WTC11 (cell line): ENCODE measurements at places on chromosomes 12 and 14. TPM values are rescaled to one million over a fixed set of nuclear protein-coding genes. Genes with fewer than 3 reads are reported as not detected.

Gene WNK1
- 118 to 126 TPM (median 123 TPM) in 3 replicates for total RNA-seq

- H3K27me3 ChIP-seq: no peaks in the 10 kb centered on the region; the same call in none of the 2 replicates
- no peak overlapping the region for H3K27ac ChIP-seq
- H3K4me3 ChIP-seq: no peak overlapping the region
- peaks cover 32% of the 10 kb centered on the region for H3K36me3 ChIP-seq
- no peak for DNase-seq
These were observed 31.4 kb upstream of the RTRAF start for GRCh38 chr14:51957950-51958349.

- peaks cover 5% of the 10 kb centered on the region for H3K36me3 ChIP-seq
- no peaks in the 10 kb centered on the region for H3K27me3 ChIP-seq
- DNase-seq: no peak
- H3K27ac ChIP-seq: peak overlapping the region; percentile 85
These were observed 22.2 kb downstream of the DUSP16 start for GRCh38 chr12:12540261-12541013.

Gene PLEKHG7
- not detected in 3 replicates for total RNA-seq

- H3K27me3 ChIP-seq: no peaks in the 10 kb centered on the region
- H3K27ac ChIP-seq: no peak overlapping the region; the same call in 1 of the 2 replicates
- H3K36me3 ChIP-seq: no peaks in the 10 kb centered on the region
- DNase-seq: peak; percentile 48
These were observed 68.2 kb upstream of the ETV6 start for GRCh38 chr12:11581179-11581755.

DNA sequence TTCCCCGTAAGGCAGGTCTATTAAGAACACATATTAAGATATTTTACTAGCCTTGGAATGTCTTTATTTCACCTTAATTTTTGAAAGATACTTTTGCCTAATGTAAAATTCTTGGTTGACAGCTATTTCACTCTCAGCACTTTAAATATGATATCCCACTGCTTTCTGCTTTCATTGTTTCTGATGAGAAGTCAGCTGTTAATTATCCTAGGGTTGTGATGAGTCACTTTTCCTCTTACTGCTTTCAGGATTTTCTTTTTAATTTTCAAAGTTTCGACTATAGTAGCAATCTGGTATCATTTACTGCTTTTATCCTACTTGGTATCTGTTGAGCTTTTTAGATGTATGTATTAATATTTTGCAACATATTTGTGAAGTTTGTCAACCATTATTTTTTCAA, 578.9 kb upstream of the ATP2B1 start:
- H3K36me3 ChIP-seq: peaks cover 37% of the 10 kb centered on the region
- H3K4me1 ChIP-seq: peaks cover 24% of the 10 kb centered on the region
- H3K27me3 ChIP-seq: no peaks in the 10 kb centered on the region
- no peak overlapping the region for H3K27ac ChIP-seq
- no peak for DNase-seq

DNA sequence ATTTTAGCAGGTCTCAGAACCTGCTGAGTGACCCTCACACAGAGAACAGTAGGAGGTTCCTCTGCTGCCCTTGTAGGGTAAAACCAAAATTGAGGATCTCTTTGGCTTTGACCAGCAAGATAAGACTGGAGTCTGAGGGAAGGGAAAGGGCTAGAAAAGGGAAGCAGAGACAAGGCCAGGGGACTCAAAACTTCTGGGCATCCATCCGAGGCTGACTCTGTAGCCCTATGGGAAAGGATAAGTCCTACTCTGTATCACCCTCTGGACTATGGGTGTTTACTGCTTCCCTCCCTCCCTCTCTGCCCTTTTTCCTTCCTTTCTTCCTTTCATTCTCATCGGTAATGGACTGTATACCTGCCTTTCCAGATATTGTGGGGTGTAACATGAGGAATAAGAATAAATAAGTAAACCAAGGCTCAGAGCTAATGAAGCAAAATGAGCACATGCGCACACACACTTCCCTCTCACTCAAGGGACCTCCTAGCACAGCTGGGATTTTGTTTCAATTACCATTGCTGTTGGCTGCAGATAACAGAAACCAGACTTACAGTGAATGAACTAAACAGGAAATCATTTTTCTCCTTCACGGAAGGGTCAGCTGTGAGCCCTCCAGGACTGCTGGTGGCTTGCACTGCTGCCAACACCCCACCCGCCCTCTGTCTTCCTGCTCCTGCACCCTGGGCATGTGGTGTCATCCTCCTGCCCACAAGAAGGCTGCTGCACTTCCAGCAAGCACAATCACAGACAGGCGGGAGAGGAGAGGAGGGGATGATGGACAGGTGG, 404.4 kb upstream of the CCDC196 start:
- no peaks in the 10 kb centered on the region for H3K36me3 ChIP-seq
- H3K4me3 ChIP-seq: no peak overlapping the region
- H3K4me1 ChIP-seq: no peaks in the 10 kb centered on the region

DNA sequence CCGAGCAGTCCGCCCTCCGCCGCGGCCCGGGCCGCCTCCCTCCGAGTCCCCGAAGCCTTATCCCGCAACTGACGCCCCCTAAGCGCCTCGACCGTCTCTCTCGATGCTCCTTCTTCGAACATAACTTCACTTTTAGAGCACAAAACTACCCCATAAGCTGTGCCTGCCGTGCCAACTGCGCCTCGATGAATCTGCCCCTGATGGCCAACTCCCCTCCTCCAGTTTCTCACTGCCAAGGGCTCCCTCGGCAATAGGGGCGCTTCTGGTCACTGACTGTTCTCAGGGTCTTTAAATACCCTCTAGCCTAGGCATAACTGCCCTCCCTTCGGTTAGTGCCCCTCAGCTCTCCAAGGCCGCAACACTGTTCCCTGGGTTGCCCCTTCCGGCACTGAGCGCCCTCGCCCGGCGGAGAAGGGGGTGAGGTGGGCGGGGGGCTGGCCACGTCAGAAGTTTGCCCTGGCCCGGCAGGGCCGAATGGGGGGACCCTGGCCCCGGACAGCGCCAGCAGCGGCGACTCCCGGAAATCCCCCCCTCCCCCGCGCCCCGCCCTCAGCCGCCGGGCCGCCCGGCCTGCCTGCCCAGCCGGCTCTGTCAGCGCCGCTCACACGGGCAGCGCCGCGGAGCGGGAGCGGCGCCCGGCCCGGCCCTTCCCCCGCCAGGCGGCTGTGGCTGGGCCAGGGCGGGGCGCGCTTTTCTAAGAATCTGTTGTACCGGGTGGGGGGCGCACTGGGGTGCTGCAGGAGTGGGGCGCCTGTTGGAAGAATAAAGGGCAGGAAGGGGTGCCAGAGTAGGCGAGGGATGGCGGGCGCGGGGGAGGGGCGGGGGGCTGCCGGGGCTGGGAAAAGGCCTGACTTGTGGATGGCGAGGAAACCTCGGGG, 10.6 kb downstream of the RARG start:
- peaks cover 7% of the 10 kb centered on the region; the same call in 1 of the 2 replicates for H3K27me3 ChIP-seq
- no peaks in the 10 kb centered on the region for H3K36me3 ChIP-seq

GRCh38 chr14:32193532-32193931, 8.3 kb upstream of the RNU6-7 start:
- H3K4me3 ChIP-seq: no peak overlapping the region
- H3K27ac ChIP-seq: no peak overlapping the region
- no peaks in the 10 kb centered on the region for H3K4me1 ChIP-seq
- no peak for DNase-seq
- H3K27me3 ChIP-seq: no peaks in the 10 kb centered on the region
- no peaks in the 10 kb centered on the region for H3K36me3 ChIP-seq

Gene GRIN2B
- total RNA-seq: 1.3 to 1.6 TPM (median 1.4 TPM) in 3 replicates

DNA sequence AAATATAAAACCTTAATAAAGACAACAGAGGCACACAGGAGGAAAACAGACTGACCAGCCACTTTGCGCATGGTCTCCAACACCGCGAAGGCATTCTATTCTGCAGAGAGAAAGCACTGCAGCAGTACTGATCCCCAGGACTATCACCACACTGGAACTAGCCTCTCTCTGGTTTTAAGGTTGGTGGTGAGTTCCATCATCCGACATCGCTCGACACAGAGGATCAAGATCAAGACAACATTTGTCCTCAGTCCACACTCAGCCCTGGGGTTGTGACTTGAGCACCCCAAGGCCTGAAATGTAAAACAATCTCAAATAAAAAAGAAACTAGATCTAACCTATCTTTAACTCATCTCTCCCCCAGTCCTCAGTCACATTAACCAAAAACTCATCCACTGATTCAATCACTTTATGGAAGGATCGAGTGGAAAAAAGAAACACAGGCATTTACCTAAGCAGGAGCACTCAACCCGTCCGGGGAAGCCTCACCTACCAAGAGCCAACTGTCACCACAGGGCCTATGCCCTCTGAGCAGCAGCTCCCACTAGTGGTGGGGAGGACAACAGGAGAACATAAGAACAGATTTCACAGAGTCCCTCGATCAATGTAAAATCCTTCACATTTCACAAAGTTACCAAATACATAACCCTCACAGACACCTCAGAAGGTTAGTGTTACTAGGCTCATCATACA, 17.7 kb downstream of the STXBP6 start:
- H3K36me3 ChIP-seq: no peaks in the 10 kb centered on the region
- H3K4me3 ChIP-seq: no peak overlapping the region
- no peak overlapping the region for H3K27ac ChIP-seq
- H3K27me3 ChIP-seq: no peaks in the 10 kb centered on the region
- H3K4me1 ChIP-seq: peaks cover 3% of the 10 kb centered on the region
- peak; percentile 47 for DNase-seq

DNA sequence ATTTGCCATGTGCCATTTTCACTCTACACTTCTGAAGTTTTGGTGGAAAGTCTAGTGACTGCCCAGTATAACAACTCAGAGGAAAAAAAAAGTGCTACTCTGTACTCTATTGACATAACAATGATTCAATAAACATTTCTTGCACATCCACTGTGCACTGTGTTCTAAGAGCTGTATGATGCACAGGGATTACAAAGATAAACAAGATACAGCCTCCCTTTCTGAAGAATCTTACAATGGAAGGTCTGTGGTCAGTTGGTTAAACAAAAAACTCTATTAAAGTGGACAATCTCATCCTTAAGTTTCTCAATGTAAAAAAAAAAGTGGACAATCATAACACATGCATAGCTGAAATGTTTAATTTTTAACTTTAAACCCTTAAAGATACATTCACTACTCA, 105.7 kb upstream of the RASSF8 start:
- no peaks in the 10 kb centered on the region for H3K27me3 ChIP-seq
- no peak overlapping the region for H3K27ac ChIP-seq
- no peak overlapping the region for H3K4me3 ChIP-seq
- DNase-seq: no peak
- no peaks in the 10 kb centered on the region for H3K4me1 ChIP-seq

DNA sequence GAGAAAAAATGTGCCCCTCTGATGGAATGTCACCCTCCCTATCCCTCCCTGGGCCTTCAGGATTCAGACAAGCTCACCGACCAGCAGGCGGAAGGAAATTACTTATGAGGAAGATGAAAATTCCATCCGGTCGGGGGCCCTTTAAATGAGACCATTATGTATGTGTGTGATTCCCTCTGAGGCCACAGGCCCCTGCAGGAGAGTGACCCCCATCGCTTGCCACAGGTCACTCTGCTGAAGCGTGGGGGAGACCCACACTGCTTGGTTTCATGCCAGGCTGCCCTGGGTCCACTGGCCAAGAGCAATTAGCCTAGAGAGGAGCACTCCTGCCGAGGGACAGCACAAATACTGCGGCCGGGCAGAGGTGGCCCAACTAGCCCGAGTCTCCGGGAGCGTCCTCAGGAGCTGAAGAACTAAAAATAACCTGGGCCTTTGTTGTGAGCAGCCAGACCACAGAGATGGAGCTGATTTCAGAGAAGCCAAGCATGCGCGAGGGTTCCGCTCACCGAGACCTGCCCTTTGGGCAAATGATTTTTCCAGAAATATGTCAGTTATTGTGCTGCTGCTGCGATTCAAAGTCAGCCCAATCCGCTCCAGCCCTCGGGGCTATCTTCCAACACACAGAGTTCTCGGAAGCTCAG, 276.4 kb downstream of the DPF3 start:
- peaks cover 45% of the 10 kb centered on the region for H3K4me1 ChIP-seq
- H3K36me3 ChIP-seq: peaks cover under 1% of the 10 kb centered on the region
- no peak overlapping the region for H3K27ac ChIP-seq
- peaks cover 25% of the 10 kb centered on the region for H3K27me3 ChIP-seq
- DNase-seq: no peak

Gene MMP14
- 81.6 to 94.4 TPM (median 83.9 TPM) in 3 replicates for total RNA-seq

Gene HPD
- total RNA-seq: 0.39 to 0.48 TPM (median 0.44 TPM) in 3 replicates

- peaks cover 5% of the 10 kb centered on the region; the same call in 1 of the 2 replicates for H3K36me3 ChIP-seq
- no peaks in the 10 kb centered on the region for H3K27me3 ChIP-seq
- peak overlapping the region; percentile 30; the same call in 1 of the 2 replicates for H3K27ac ChIP-seq
- DNase-seq: no peak
These were observed 93.7 kb downstream of the RMST start for GRCh38 chr12:97556302-97556779.

- peak within 1 kb of the TSS; percentile 39 for H3K27ac ChIP-seq
- H3K4me3 ChIP-seq: peak within 1 kb of the TSS; percentile 77
- H3K27me3 ChIP-seq: peaks cover 11% of the 10 kb centered on the region
- H3K4me1 ChIP-seq: peaks cover 47% of the 10 kb centered on the region
These were observed at the start of gene PLBD1 for GRCh38 chr12:14567351-14568162. PLBD1 (minus strand) TSS chr12:14567883; CDS start chr12:14567696, 187 bp downstream.

DNA sequence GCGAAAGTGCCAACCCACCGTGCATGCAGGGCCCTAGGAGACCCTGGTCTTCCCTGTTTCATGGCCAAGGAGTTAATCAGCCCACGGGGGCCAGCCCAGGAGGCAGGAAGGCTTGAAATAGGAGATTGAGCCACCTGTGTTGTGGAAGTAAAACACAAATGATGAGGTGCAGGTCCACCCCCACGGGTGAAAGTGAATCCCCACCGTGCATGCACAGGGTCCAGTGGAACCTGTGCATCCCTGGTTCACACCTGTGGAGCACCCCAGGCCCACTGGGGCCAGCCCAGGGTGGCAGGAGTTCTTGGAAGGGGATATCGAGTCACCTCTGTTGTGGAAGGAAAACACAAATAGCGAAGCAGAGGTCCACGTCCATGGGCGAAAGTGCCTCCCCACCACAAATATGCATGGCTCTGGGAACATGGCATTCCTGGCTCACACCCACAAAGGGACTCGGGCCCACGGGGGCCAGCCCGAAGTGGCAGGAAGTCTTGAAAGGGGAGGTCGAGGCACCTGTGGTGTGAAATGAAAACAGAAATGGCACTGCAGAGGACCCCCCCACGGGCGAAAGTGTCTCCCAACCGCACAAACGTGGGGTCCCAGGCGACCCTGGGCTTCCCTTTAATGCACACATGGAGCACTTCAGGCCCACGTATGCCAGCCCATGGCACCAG, 381.5 kb downstream of the ALG10 start:
- peak; percentile 3 for DNase-seq
- no peak overlapping the region for H3K4me3 ChIP-seq
- no peak overlapping the region for H3K27ac ChIP-seq
- peaks cover 21% of the 10 kb centered on the region for H3K27me3 ChIP-seq
- peaks cover 74% of the 10 kb centered on the region for H3K36me3 ChIP-seq
